Thoracic aorta (tissue), 2 donors: ENCODE measurements at places on chromosomes 11 and 22. TPM values are rescaled to one million over a fixed set of nuclear protein-coding genes. Genes with fewer than 3 reads are reported as not detected.

- no peaks in the 10 kb centered on the region for H3K27me3 ChIP-seq
- H3K4me1 ChIP-seq = peaks cover 11% of the 10 kb centered on the region
- peak overlapping the region; percentile 82 for H3K27ac ChIP-seq
- DNase-seq = peak; percentile 36
- H3K4me3 ChIP-seq = no peak overlapping the region
These were observed 99.4 kb upstream of the BLID start for GRCh38 chr11:122215244-122215992.

DNA sequence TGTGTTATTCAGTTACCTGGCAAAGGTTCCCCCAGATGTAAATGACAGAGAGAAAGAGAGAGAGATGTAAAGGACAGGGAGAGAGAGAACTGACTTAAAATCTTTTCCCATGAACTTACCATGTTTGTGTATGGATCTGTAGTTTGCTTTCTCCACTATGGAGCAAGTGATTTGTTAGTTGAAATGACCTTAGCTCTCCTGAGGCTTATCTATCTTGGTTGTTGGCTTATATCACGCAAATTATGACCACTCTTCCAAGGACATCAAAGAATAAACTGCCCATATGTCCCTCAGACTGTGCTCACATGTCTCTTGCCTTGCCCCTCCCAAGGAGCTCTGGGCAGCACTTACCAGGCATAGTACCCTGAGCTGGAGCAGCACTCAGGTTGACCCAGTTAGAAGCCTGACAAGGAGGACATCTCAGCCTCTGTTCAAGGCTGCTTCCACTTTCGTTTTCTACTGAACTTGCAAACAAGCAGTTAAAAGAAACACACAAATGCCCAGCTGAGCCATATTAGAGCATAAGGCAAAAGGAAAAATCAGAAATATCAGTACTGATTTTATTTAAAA, 95.3 kb upstream of the RCN1 start:
- no peaks in the 10 kb centered on the region for H3K27me3 ChIP-seq
- no peaks in the 10 kb centered on the region for H3K36me3 ChIP-seq
- no peak for DNase-seq
- H3K4me1 ChIP-seq = peaks cover 6% of the 10 kb centered on the region
- H3K4me3 ChIP-seq = no peak overlapping the region

DNA sequence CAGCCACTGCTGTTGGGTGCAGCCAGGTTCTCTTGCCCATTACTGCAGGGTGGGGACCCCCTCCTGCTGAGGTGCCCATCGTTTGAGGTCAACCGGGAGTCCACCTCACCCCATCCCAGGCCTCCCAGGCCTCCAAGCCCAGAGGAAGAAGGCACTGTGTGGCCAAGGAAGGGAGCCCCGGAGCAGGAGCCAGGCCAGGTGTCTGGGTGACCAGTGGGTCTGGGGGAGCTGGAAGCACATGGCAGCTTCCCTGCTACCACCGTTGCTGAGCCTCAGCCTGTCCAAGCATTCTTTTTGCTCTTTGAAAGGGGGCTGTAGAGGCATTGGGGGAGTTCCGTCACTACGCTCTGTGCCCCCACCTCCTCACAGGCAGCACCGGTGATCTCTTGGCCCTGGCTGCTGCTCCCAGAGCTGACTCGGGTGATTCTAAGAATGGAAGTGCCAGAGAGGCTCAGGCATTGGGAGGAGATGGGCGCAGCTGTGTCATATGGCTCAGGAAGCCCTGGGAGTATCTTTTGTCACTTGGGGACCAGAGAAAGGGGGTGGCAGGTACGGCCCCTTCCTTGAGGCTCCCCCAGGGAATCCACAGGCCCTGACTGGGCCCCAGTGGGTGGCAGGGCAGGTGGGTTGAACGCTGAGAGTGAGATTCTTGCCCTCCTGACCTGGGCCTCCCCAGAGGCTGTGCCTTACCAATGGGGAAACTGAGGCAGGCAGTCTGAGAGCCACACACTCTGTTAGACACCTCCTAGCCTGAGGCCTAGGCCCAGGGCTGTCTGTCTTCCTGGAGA, 1.9 kb downstream of the SEPTIN5 start:
- DNase-seq = no peak
- H3K4me1 ChIP-seq = peaks cover 6% of the 10 kb centered on the region
- H3K27ac ChIP-seq = no peak overlapping the region

- no peaks in the 10 kb centered on the region for H3K27me3 ChIP-seq
- H3K27ac ChIP-seq = peak within 1 kb of the TSS; percentile 96
- DNase-seq = no peak
- no peaks in the 10 kb centered on the region for H3K36me3 ChIP-seq
These were observed at the start of gene KLHL22 for GRCh38 chr22:20494978-20495860. Gene KLHL22 (minus strand): TSS chr22:20495795. CDS start chr22:20489211, 6,584 bp downstream.

CHRDL2 gene
- total RNA-seq = 1.9 TPM

- H3K4me3 ChIP-seq = no peak overlapping the region
- H3K27ac ChIP-seq = no peak overlapping the region
- no peaks in the 10 kb centered on the region for H3K27me3 ChIP-seq
- DNase-seq = no peak
These were observed 520.8 kb downstream of the NELL1 start for GRCh38 chr11:21190181-21190580.

RTN4RL2 gene
- not detected for total RNA-seq

DNA sequence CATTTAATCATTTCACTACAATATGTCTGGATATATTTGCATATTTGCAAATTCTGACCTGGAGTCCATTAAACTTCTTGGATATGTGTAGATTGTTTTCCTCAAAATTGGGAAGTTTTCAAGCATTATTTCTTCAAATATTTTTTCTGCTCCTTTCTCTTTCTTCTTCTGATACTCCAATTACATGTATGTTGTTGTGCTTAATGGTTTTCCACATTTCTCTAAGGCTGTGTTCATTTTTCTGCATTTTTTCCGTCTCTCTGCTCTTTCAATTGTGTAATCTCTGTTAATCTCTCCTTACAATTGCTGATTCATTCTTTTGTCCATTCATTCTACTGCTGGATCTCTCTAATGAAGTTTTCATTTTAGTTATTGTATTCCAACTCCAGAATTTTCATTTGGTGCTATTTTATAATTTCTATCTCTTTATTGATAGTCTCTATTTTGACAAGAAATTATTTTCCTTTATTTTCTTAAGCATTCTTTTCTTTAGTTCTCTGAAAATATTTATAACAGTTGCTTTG, 30.3 kb upstream of the EMID1 start:
- DNase-seq = no peak
- H3K36me3 ChIP-seq = no peaks in the 10 kb centered on the region
- H3K4me1 ChIP-seq = no peaks in the 10 kb centered on the region
- no peak overlapping the region for H3K4me3 ChIP-seq
- no peak overlapping the region for H3K27ac ChIP-seq

DNA sequence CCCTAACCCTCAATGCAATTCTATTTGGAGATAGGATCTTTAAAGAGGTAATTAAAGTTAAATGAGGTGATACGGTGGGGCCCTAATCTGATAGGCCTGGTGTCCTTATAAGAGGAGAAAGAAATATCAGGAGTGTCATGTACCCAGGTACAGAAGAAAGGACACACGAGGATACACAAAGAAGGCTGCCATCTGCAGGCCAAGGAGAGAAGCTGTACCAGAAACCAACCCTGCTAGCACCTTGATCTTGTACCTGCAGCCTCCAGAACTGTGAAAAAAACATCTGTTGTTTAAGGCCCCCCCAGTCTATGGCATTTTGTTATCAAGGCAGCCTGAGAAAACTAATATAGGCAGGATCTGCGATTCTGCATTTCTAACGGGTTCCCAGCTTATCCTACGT, 44.2 kb downstream of the FBXO7 start:
- H3K27me3 ChIP-seq = no peaks in the 10 kb centered on the region
- H3K36me3 ChIP-seq = no peaks in the 10 kb centered on the region
- H3K4me3 ChIP-seq = no peak overlapping the region
- no peaks in the 10 kb centered on the region for H3K4me1 ChIP-seq

DNA sequence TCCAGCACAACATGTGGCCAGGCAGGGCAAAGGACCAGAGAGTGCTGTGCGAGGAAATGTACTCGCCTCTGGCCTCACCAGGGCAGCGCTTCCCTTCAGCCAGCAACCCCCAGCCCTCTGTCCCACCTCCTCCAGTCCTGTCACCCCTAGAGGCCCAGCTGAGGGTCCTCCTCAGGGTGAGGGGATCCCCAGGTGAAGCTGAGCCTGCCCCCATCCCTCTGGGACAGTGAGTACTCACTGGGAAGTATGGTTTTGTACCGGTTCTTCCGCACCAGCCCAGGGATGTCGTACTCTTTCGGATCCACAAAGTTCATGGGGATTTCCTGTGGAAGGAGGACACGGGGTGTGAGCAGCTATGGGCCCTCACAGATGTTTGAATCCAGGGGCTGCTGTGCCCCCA, 11.7 kb upstream of the IGSF22 start:
- no peaks in the 10 kb centered on the region for H3K36me3 ChIP-seq
- H3K4me3 ChIP-seq = no peak overlapping the region
- no peak overlapping the region for H3K27ac ChIP-seq
- H3K27me3 ChIP-seq = no peaks in the 10 kb centered on the region
- no peak for DNase-seq
- no peaks in the 10 kb centered on the region for H3K4me1 ChIP-seq

MS4A15 gene
- total RNA-seq = not detected

GRCh38 chr11:79937676-79938334, 497.0 kb upstream of the TENM4 start:
- H3K36me3 ChIP-seq = no peaks in the 10 kb centered on the region
- no peak overlapping the region for H3K4me3 ChIP-seq
- DNase-seq = no peak
- H3K4me1 ChIP-seq = no peaks in the 10 kb centered on the region
- H3K27me3 ChIP-seq = no peaks in the 10 kb centered on the region

DNA sequence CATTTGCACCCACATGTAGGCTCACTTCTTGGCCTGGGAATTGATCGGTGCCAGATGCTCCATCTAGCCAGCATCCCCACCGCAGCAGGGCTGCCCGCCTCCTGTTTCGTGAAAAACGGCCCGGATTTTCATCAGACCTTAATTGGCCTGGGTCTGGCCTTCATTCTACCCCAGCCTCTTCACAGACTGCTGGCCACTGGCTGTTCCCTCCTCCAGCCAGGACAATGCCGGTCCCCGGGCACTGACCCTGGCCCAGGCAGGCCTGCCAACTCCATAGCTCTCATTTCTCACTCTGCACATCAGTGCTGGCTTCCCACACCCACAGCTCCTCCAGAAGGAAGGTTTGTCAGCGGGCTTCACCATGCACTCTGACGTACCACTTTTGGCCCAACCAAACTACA, 27.9 kb downstream of the TIMP3 start:
- no peaks in the 10 kb centered on the region for H3K27me3 ChIP-seq
- H3K4me1 ChIP-seq = peaks cover 6% of the 10 kb centered on the region
- H3K4me3 ChIP-seq = no peak overlapping the region
- no peaks in the 10 kb centered on the region for H3K36me3 ChIP-seq
- no peak for DNase-seq

GRCh38 chr11:96388891-96389719, 607 bp downstream of the CCDC82 start:
- H3K36me3 ChIP-seq = no peaks in the 10 kb centered on the region
- H3K27me3 ChIP-seq = no peaks in the 10 kb centered on the region
- DNase-seq = no peak
- H3K4me3 ChIP-seq = peak overlapping the region; percentile 98

- peak overlapping the region; percentile 62 for H3K4me3 ChIP-seq
- no peaks in the 10 kb centered on the region for H3K27me3 ChIP-seq
- no peak for DNase-seq
- no peaks in the 10 kb centered on the region for H3K36me3 ChIP-seq
- peaks cover 9% of the 10 kb centered on the region for H3K4me1 ChIP-seq
These were observed 157.0 kb downstream of the BRD1 start for GRCh38 chr22:49670456-49671330.

DNA sequence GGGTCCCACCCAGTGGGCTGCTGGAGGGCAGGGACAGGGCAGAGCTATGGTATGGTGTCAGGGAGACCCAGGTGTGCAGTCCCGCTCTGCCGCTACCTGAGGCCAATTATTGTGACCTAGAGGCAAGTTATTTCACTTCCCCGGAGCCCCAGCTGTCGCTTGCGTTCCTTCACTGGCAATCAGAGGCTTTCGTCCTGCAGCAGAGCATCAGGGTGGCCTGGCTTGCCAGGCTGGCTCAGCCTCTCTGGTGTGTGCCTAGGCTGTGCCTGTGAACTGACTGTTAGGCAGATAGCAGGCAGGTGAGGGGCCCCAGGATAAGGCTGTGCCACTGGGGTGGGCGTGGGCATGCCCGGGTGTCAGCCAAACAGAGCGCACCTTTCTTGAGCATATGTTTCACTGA, 31.4 kb downstream of the GLB1L2 start:
- no peak overlapping the region for H3K27ac ChIP-seq
- H3K27me3 ChIP-seq = no peaks in the 10 kb centered on the region
- no peak overlapping the region for H3K4me3 ChIP-seq
- no peaks in the 10 kb centered on the region for H3K36me3 ChIP-seq
- no peaks in the 10 kb centered on the region for H3K4me1 ChIP-seq
- DNase-seq = no peak

LTO1 gene
- 43.5 TPM for total RNA-seq

- H3K27me3 ChIP-seq = no peaks in the 10 kb centered on the region
- H3K4me3 ChIP-seq = peak overlapping the region; percentile 34
- DNase-seq = no peak
- peaks cover 59% of the 10 kb centered on the region for H3K4me1 ChIP-seq
- H3K36me3 ChIP-seq = no peaks in the 10 kb centered on the region
- H3K27ac ChIP-seq = peak overlapping the region; percentile 42
These were observed 8.3 kb downstream of the LGR4 start for GRCh38 chr11:27464289-27464696.

DNA sequence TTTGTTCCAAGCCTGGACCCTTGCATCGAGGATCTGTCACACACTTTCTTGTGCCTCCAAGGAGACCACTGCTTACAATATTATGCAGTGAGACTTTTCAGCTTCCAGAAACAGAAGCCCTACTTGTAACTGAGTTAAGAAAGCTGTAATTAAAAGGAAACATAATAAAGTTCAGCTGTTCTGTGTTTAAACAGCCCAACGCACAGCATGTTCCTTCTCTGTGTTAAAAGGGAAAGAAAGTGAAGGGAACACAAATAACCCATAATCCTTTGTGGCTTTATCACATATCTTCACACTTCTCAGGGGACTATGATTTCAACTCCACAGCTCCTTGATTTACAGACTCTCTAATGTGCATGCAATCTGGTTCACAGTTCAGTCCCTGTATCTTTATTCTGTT, 200.3 kb upstream of the MTNR1B start:
- no peaks in the 10 kb centered on the region for H3K36me3 ChIP-seq
- no peak overlapping the region for H3K27ac ChIP-seq
- DNase-seq = no peak
- no peak overlapping the region for H3K4me3 ChIP-seq
- H3K4me1 ChIP-seq = peaks cover 12% of the 10 kb centered on the region

PDXP gene
- 6.3 TPM for total RNA-seq

GVQW3 gene
- 3.2 TPM for total RNA-seq

- no peaks in the 10 kb centered on the region for H3K27me3 ChIP-seq
- no peaks in the 10 kb centered on the region for H3K4me1 ChIP-seq
- DNase-seq = no peak
- H3K27ac ChIP-seq = no peak overlapping the region
- H3K36me3 ChIP-seq = no peaks in the 10 kb centered on the region
- H3K4me3 ChIP-seq = no peak overlapping the region
These were observed 23.9 kb downstream of the UBASH3B start for GRCh38 chr11:122679466-122679865.

- no peak overlapping the region for H3K4me3 ChIP-seq
- H3K27ac ChIP-seq = no peak overlapping the region
- H3K4me1 ChIP-seq = no peaks in the 10 kb centered on the region
- no peaks in the 10 kb centered on the region for H3K27me3 ChIP-seq
- H3K36me3 ChIP-seq = no peaks in the 10 kb centered on the region
- DNase-seq = no peak
These were observed 765.4 kb upstream of the ANO3 start for GRCh38 chr11:25566298-25567200.

- H3K4me3 ChIP-seq = no peak overlapping the region
- peaks cover 41% of the 10 kb centered on the region for H3K4me1 ChIP-seq
- no peaks in the 10 kb centered on the region for H3K27me3 ChIP-seq
- DNase-seq = no peak
- no peak overlapping the region for H3K27ac ChIP-seq
These were observed 51.7 kb downstream of the CHRDL2 start for GRCh38 chr11:74679513-74679865.
